ENCODE measurements at places on chromosomes 13 and 19.

- DNase-seq, result no peak
Observed at GRCh38 chr19:16074488-16075365, 1.6 kb upstream of the TPM4 start.

- peak; percentile 55 for DNase-seq
Observed at GRCh38 chr19:18809149-18809868, 18.2 kb upstream of the COMP start.

GRCh38 chr19:52398081-52398441 lies 412 bp downstream of the ZNF528 start:
- no peak for DNase-seq

DNA sequence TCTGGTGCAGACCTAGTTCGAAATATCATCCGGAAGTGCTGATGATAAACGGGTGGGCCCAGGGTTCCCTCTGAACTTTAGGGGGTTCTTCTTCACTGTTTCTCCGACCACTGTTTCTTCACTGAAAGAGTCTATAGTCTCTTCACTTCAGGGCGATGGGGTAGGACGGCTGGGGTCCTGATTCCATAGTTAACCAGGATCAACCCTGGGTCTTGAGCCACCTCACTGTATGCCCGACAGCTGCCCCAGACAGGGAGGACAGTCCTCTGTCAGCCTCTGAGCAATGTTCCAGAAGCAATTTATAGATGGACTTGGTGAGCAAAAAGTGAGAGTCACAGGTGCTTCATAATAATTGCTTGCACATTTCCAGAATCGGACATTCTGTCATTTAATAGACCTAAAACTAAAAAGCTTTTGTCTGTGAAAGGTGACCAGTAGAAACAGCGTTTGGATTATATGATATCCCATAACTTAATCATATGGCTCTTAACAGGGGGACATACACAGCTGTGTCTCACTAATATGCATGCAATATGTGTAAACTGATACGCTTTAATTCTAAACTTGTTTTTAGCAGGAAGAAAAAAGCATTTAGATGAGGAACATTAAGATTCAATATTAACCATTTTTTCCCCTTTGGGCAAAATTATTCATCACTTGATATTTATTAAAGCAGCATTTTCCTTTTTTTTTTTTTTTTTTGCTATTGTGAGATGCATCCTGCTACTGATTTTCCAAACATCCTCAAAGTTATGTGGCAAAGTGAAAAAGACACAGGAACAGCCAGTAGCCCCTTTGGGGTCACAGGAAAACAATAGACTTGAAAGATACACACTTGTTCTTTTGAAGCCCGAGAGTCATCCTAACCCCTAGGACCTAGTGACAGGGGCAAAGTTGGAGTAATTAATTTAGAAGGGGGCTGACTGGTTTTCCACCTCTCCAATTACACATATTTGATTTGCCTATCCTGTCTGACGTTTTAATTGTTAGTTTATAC lies 277.0 kb downstream of the ZNF536 start:
- DNase-seq, result no peak

- peak; percentile 29 for DNase-seq
Observed at GRCh38 chr13:36344886-36345437, 1.2 kb downstream of the SPART start.

- DNase-seq, result peak; percentile 64
Observed at GRCh38 chr13:89695343-89696257, 1651.9 kb upstream of the MIR17HG start.

GRCh38 chr13:36819739-36820090 lies 693 bp downstream of the RFXAP start:
- peak; percentile 3 for DNase-seq

Measured in Kasumi-1 (cell line).